IMR-90 (cell line): ENCODE measurements at places on chromosomes 1 and 21. TPM values are rescaled to one million over a fixed set of nuclear protein-coding genes. Genes with fewer than 3 reads are reported as not detected.

DNA sequence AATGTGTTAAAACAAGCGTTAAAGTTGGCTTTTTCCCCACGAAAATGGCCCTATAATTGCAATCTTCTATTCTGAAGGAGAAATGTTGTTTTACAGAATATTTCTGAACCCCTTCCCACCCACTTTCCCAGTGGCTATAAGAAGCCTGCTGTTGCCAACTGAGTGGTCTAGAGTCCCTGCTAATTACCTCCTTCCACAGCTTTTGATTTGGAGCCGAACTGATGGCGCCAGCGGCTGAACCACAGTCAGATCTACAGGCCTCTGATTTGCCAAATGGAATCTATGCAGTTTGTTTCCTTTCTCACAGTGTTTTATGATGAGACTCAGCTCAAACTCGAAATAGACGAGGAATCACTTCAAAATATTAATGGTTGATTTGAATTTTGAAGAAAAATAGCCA lies 76.0 kb upstream of the C1orf105 start:
- DNase-seq, result no peak

DNA sequence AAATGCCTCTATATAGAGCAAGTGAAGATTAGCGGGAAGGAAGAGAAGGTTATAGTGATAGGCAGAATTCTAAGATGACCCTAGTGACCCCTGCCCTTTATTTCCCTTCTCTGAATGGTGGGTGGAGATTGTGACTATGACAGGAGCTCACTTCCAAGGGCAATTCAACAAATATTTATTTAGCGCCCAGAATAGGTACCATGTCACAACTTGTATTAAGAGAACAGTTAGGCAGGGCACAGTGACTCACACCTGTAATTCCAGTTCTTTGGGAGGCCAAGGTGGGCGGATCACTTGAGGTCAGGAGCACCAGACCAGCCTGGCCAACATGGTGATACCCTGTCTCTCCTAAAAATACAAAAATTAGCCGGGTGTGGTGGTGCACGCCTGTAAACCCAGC lies 236.0 kb upstream of the POGK start:
- DNase-seq, result no peak

GRCh38 chr1:159113596-159114433 lies 37.2 kb upstream of the AIM2 start:
- no peak for DNase-seq

GRCh38 chr1:83978056-83978455 lies 20.9 kb downstream of the TTLL7 start:
- no peak for DNase-seq

FAM78B gene
- total RNA-seq, result under 0.01 and 0.28 TPM in 2 replicates

DNA sequence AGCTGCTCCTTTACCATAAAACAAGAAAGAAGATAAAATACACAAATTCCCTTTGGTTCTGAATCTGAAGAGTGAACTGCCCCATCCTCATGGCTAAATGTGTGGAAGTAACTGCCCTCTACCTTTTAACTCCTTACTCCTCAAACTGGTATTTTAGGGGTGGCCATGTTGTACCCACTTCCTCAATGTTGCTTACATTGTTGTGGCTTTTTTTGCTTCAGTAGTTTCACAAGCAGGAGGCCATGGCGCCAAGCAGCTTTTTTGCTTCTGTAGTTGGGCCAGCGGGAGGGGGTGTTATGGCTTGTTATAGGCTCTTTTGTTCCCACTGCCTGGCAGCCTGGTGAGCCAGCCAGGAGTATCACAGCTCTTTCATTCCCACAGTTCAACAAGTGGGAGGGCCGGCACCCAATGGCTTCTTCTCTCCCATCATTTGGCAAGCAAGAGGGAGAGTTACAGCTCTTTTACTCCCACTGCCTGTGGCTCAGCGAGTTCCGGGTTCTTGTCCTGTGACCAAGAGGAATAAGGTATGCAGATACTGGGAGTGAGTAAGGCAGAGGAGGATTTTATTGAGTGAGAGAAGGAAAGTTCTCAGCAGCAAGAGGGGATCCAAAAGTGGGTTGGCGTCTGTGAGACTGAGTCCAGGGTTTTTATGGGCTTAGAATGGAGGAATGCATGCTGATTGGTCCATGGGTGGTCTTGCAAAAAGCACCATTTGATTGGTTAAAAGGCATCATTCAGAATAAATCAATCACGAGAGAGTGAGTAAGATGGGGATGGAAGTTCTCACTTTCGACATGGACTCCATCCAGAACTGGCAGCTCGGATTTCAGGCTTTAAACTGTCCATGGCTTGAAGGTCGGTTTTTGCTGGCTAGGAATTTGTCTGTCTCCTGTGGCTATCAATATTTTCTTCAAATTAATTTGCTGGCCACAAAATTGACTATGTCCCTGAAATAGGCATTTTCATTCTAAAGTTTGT lies 429.6 kb downstream of the HLX start:
- no peak for DNase-seq

- DNase-seq, result peak; percentile 49
Observed at GRCh38 chr1:203152158-203153034, 23.2 kb downstream of the MYBPH start.
